HTR-8/SVneo (cell line): ENCODE measurements at places on chromosomes 4 and X.
A peak's percentile ranks its signal among the peaks of the same experiment; 100 is the strongest.

- DNase-seq, result no peak
Measured at GRCh38 chrX:105173071-105173470, 47.4 kb downstream of the TEX13A start.

DNA sequence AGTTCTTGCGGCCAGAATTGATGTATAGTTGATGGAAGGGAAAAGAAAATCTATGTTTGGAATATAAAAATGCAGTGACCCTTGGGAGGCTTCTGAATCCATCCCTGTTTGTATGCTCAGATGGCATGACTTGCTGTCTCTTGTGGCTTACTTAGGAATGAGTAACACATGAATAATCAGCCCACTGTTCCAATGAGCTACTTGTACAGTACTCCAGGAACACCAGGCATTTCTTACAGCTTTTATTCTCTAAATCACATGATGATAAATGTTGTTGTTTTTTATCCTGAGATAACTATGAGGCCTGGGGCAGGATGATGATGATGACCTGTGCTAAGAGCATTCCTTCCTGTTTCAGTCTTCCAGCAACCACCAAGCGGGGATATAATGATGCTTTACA lies 18.9 kb downstream of the TMPRSS11E start:
- DNase-seq, result peak; percentile 2

DNA sequence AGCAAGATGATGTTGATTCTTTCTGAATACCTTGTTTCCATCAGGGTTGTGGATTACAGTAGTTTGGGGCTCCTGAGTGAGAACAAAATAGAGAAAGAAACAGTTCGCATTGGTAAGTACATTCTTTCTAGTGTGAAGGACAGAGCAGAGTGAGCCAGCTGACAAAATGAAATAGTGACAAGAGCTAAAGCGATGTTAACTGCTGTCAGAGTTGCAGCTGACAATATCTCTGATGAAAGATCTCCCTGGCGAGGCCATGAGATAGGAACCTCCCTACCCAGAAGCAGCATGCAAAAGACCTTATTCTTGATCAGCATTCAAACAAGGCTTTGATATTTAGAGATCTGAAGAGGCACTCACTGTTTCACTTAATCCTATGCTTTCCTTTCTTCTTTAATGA lies 258.6 kb downstream of the CAMK2D start:
- no peak for DNase-seq

DNA sequence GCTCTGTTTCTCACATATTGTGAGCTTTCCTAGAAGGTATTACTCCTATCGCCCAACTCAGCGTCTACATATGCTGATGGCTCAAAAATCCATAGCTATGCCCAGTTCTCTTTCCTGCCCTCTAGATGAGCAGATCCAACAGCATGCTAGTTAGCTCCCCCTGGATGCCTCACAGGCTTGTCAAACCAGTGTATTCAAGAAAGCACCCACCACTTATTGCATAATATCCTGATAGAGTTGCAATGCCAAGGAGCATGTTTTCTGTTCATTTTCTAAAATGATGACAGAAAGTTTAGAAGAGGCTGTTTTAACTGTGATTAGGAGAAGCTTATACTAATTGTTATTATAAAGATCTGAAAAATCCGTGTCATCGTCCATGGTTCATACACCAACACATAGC lies 1.9 kb upstream of the PACRGL start:
- no peak for DNase-seq

DNA sequence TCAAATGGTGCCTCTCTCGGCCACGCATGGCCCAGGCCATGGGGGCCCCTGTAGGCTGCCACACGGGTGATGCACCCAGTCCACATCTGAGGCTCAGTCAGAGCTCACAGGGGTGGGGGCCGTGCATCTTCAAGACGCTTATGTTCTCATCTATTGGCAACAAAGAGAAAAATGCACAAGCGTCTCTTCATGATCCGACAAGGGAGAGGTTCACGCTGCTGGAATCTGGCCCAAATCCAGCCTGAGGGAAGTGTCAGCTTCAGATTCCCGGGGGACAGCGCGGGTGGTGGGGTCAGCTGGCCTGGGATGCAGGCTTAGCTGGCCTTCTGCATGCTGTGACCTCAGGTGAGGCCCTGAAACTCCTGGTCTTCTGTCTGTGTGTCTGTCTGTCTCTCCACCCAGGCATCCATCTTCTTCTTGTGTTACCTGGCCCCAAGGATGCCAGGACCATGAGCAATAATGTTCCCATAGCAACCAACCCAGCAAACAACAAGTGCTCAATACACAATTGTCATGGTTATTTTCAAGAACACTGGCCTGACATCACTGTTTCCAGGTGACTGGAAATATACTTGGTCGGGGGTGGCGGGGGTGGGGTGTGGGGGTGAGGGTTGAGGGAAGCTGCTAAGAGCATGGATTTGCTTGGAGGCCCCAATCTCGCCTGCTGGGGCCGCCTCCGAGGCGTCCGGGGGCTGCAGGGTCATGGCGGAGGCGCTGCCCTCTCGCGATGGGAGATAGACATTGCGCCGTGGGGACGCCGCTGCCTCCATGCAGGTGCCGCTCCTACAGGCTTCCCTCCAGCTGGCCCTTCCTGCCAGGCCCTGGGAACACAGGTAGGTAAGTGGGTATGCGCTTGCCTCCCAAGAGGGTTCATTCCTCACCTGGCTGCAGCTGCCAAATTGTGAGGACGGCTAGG lies 48.3 kb downstream of the ABLIM2 start:
- no peak for DNase-seq

- DNase-seq, result no peak
Measured at GRCh38 chr4:27318740-27319139, 458.1 kb downstream of the STIM2 start.

DNA sequence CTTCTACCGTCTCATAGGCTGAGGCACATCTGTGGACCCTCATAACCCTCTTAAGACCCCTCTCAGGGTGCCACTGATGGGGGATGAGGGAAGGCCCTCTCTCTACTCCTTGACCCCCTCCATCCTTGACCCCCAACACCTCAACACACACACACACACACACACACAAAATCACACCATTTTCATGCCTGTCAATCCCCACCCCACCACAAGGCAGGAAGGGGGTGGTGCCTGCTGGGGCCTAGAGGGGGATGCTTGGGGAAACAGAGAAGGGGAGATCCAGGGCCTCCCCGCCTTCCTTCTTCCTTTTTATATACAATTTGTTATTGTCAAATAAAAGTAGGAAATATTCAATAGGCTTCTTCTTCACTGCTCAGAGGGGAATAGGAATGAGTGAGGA lies 1.2 kb upstream of the EBP start:
- DNase-seq, result no peak

DNA sequence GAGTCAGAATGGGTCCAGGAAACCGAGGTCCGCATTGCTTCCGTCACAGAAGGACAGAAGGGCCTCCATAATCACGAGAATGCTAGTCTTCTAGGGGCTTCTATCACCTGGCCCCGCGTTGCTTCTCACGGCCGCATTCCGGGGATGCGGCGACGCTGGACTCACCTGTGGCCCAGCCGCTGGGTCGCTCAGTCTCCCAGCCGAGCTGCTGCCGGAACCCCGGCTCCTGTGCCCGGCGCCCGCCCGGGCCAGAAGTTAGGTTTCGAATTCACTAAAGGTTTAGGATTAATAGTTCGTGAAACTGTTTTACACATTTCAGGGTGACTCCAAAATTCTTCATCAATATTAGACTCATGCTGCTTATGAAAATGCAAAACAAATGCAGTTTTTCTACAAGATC lies 31.7 kb upstream of the TMSB15A start:
- DNase-seq, result no peak

DNA sequence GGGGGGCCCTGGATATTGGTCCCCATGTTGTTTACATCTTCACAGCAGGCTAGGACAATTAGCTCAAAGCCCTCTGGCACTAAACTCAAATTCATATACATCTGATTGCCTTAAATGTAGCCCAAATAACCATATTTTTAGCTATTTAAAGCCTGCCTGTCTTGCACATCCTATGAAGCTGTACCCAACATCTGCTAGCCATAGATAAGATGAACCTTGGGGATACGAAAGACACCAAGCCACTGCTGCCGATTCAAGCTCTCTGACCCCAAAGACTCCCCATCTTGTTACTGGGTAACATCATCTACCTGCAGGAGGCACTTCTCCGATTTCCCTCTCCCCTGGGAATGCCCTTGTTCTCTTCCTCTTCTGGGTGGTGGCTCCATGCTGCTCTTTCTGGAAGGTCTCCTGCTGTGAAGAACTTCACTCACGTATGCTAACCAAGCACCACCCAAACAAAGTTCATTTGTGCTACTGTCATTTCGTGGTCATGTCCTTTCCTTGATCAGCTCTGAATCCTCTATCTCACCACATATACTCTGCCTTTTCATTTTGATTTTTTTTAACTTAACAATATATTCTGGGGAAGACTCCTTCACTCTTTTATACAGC lies 107.7 kb upstream of the ATXN3L start:
- no peak for DNase-seq

GRCh38 chrX:124239911-124240310 lies 92.5 kb upstream of the TEX13D start:
- DNase-seq, result no peak

- no peak for DNase-seq
Measured at GRCh38 chr4:112069110-112069509, 76.1 kb upstream of the FAM241A start.

DNA sequence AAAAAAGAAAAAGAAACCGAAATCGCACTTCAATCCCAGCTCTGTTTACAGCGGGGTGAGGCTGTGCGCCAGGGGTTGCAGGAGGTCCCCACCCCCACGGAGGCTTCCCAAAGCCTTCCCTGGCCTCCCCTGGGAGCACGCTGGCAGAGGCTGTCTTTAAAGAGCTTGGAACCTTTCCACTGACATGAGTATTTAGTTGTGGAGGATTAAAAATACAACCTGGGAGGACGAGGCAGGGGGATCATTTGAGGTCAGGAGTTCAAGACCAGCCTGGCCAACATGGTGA lies 69.1 kb downstream of the PPP2R2C start:
- DNase-seq, result no peak

GRCh38 chr4:98746530-98746929 lies 88.1 kb upstream of the TSPAN5 start:
- no peak for DNase-seq

- no peak for DNase-seq
Measured at GRCh38 chrX:24110069-24110468, 39.5 kb upstream of the ZFX start.

DNA sequence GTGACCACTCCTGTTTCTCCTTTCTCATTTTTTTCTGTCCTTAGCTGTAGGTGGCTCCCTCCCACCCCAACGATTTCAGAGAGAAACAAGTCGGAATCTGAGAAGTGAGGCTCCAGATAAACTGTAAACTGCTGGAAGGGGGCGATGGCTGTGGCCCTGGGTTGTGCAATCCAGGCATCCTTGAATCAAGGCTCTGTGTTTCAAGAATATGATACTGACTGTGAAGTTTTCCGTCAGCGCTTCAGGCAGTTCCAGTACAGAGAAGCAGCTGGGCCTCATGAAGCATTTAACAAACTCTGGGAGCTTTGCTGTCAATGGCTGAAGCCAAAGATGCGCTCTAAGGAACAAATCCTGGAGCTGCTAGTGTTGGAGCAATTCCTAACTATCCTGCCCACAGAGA lies 37.7 kb downstream of the ETDC start:
- DNase-seq, result no peak

- DNase-seq, result no peak
Measured at GRCh38 chr4:113383111-113383785, 333.8 kb downstream of the ANK2 start.

GRCh38 chr4:113394730-113395530 lies 345.5 kb downstream of the ANK2 start:
- peak; percentile 64 for DNase-seq

- DNase-seq, result peak; percentile 56
Measured at GRCh38 chr4:187606581-187606980, 389.0 kb upstream of the ZFP42 start.

- no peak for DNase-seq
Measured at GRCh38 chrX:148555101-148555500, 54.7 kb downstream of the AFF2 start.

DNA sequence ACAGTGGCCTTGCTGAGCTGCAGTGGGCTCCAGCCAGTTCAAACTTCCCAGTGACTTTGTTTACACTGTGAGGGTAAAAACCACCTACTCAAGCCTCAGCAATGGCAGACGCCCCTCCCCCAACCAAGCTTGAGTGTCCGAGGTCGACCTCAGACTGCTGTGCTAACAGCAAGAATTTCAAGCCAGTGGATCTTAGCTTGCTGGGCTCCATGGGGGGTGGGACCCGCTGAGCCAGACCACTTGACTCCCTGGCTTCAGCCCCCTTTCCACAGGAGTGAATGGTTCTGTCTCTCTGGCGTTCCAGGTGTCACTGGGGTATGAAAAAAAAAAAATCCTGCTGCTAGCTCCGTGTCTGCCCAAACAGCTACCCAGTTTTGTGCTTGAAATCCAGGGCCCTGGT lies 168.9 kb upstream of the INTU start:
- DNase-seq, result no peak

DNA sequence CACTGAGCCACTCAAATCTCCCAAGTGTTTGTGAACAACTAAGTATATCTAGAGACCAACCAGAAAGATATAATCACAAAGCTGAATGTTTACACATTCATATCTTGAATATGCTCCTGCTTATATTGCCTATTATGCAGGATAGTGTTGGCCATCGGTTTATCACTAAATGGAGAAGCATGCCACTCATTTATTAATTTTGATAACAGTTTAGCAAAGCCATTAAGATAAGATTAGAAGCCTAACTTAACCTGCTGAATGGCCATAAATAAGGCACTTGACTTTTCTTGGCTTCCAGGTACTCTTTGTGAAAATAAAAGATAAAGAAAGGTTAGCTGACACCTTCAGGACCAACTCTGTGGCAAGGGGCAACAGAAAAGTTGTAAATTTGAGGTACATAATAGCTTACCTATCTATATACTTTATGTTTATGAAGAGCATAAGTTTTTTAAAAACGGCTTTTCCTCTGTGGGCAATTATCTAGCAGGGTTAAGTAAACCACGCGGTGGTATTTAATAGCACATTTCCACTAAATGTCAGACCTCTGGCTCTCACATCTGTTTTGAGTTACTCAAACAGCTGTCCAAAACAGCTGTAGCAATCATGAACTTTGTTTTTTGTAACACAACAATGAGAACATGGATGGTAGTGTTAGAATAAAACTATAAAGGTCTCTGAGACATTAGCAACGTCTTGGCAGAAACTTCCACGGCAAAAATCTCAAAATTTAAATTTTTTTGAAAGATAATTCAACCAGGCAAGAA lies 58.8 kb upstream of the FTHL17 start:
- DNase-seq, result no peak

DNA sequence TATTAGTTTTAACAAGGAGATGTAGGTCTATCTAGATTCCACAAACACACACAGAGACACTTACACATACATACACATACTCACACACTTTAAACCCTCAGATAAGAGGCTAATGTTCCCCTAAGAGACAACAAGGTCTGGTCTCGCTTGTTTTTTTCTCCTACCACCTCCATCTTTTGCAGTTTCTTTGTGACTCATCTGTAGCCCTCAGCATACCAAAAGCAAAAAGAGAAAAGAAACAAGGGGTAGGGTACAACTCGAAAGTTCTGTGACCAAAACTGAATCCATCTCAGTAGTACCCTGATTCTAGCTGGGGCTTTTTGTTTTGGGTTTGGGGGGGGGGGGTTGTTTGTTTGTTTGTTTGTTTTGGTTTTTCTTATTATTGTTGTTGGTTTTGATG lies 12.2 kb upstream of the EXOSC9 start:
- no peak for DNase-seq
